Smooth muscle cell of the brain vasculature (primary cell): ENCODE measurements at places on chromosomes 4 and X.
A peak's percentile ranks its signal among the peaks of the same experiment; 100 is the strongest.

DNA sequence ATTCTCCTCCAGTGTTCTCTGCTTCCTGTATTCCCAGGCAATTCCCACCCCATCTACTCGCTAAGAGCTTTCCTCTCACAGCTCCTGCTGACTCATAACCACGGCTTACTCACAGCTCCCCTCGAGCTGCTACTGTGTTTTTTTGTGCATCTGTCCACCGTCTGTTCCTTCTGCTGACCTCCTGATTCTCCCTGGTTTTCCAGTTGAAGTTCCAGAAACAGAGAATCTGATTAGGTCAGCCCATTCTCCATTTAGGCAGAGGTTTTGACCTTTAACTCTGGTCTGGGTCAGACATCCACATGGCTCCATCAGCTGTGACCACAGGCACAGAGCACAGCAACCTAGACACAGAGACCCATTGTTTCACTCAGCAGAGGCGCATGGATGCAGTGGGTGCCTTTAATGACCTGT lies 5.5 kb upstream of the SMIM20 start:
- DNase-seq, result peak; percentile 82

DNA sequence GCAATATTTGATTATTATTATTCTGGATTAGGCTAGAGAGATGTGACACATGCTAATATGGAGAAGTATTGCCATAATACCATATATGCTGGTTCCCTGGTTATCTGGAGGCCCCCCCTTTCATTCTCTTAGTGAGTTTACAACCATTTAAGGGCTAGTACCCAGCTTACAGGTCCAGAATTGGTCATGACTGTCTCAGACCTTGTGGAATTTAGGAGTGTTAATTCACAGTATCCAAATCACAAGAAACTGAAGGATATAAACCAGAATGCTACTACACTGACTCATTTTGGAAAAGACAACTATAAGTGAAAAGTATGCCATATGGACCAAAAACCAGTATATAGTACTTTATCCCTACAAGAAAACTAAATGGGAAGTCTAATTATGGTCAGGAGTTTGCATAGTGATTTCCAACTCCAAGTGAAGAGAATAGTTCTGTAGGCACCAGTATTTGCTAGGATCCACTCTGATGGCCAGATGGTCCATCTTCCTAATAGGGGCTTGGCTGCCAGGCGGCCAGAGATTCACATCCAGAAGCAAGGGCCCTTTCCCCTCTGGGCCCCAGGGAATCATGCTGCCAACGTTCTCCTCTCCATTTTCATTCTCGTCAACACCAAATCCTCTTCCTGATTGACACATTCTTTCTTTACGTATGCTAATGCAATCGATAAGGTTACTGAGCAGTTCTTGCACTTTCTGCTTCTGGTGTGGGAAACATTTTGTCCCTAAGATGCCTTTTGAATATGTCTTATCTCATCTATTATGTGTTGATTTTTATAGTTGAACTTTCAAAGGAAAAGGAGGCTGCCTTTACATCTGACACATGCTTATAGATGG lies 123.6 kb downstream of the SHROOM3 start:
- DNase-seq, result no peak

DNA sequence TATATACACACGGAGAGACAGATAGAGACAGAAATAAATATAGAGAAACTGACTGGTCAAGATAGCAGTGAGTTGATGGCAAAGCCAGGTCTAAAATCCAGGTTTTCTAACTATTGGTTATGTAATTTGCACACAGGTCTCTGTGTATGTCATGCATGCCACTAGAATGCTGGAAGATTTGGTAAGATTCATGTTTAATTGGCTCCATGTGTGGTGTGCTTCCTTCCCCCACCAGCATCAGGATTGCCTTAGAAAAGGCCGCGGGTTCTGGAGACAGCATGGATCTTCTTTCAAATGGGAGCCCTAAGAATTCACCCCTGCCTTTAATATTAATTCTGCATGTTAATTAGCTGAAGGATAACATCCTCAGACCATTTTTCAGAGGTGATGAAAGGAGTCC lies 31.3 kb downstream of the HAND2 start:
- DNase-seq, result no peak

- DNase-seq, result no peak
Observed at GRCh38 chrX:41982953-41983352, 59.6 kb upstream of the CASK start.

DNA sequence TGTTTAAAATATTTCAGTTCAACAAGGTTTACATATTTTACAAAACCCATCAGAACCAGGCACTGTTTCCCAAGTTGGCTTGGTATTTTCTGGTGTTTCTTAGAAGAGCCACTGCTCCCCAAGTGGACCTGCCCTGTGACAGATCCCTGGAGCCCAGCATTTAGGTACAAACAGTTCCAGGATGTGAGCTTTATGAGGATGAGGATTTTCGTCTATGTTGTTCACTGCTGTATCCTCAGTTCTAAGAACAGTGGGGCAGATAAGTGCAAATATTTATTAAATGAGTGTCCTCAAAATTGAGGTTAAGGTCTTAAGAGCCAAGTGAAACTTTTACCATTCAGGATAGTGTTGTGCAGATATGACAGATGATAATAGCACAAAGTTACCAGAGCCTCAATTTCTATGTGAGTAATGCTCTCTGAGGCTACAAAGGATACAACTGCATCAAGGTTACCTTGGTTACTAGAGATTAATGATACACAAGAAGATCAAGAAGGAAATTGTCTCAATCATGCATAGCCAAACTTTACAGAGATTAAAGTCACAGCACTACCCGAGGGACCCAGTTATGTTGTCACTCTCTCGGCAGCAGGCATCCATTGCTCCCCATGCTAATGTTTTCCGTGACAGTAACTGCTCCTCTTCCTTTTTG lies 37.5 kb downstream of the ANXA3 start:
- DNase-seq, result no peak

DNA sequence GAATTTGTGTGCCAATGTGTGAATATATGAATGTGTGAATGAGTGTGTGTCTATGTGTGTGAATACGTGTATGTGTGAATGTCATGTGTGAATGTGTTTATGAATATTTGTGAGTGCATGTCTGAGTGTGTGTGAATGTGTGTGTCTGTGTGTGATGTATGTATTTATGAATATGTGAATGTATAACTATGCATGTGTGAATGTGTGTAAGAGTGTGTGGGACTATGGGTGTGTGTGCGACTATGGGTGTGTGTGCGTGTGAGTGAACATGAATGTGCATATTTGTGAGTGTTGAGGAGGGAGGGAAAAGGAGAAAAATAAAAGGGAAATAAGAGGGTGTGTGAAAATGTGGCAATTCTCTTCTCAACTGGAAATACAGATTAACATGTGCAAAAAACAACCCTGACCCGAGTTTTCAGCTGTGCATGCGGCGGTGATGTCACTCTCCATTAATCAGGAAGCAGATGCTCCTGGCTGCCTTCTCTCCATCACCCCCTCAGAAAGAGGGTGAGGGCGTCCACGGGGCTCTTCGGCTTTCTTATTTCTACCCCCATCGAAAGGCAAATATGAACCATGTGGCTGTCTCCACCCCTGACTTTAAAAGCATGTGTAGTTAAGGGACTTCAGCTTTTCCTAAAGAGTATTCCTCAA lies 219.8 kb downstream of the MAML3 start:
- DNase-seq, result no peak

DNA sequence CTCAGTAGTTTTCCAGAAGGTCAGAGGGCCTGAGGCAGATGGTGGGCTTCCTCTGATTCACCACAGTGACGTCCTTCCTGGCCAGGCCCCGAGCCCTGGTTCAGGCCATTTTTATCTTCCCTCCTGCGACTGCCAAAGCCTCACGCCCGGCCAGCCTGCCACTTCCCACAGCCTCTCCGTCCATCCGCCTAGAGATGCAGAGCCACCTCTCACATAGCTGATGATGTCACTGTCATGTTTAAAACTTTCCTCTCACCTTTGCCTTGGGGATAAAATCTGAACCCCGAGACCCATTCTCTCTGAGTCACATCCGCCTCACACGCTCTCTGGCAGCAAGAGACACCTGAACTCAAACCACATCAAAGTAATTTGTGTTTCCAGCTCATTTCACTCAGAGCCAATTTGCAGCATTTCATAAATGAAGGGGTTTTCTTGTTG lies 175.3 kb downstream of the QDPR start:
- DNase-seq, result no peak

DNA sequence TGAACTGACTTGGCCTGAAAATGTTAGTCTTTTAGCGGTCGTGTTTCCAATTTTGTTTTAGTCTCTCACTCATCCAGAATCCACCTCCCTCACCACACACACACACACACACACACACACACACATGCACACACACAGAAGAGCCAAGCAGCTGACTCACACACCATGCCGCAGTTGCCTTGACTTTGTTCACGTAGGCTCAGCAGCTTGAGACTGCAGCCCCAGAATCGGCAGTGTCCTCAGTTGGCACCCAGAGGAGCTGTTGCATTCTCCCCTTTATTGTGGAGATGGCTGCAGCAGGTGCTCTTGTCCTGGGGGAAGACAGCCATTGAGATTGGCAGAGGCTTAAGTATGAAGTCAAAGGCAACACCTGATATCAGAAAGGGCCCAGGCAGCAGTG lies 20.9 kb upstream of the XPNPEP2 start:
- DNase-seq, result no peak

- no peak for DNase-seq
Observed at GRCh38 chrX:85024044-85024443, 20.4 kb downstream of the APOOL start.

DNA sequence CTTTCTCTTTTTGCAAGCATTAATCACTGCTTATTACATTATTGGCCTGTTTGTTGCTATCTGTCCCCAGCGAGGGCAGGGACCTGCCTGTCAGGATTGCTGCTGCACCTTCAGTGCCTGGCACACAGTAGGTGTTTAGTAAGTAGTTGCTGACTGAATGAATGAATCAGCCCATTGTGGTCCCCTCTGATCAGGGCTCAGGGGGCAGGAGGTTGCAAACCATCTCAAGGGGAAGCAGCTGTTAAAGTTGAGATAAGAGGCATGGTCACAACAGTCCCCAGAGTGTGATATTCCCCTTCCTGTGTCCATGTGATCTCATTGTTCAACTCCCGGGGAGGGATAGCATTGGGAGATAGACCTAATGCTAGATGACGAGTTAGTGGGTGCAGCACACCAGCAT lies 85.4 kb downstream of the WFS1 start:
- DNase-seq, result no peak

GRCh38 chr4:157779081-157779480 lies 393.7 kb downstream of the GASK1B start:
- DNase-seq, result no peak

GRCh38 chr4:82036181-82036580 lies 337.6 kb downstream of the HNRNPD start:
- DNase-seq, result no peak

DNA sequence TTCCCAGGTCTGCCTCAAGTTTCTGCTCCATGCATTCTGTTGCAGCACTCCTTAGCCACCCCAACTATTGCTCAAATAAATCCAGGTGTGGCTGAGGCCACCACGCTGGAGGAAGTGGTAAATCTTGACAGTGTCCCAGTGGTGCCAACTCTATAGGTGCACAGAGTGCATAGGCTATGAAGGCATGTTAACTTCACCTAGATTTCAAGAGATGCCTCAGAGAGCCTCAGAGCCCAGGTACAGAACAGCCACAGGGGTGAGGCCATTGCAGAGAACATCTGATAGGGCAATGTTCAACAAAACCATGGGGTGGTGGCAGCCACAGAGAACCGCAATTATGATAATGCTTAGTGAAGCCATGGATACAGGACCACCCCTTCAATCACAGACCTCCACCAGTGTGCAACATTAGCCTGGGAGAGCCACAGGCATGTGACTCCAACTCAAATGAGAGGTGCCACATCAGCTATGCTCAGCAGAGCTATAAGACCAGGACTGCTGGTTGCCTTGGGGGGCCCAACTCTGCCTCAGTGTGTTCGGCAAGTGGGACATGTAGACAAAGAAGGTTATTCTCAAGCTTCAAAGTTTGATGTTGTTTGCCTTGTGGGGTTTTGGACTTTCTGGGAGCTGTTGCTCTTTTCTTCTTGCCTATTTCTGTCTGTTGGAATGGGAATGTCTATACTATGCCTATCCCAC lies 468.7 kb downstream of the ANKRD50 start:
- DNase-seq, result no peak

DNA sequence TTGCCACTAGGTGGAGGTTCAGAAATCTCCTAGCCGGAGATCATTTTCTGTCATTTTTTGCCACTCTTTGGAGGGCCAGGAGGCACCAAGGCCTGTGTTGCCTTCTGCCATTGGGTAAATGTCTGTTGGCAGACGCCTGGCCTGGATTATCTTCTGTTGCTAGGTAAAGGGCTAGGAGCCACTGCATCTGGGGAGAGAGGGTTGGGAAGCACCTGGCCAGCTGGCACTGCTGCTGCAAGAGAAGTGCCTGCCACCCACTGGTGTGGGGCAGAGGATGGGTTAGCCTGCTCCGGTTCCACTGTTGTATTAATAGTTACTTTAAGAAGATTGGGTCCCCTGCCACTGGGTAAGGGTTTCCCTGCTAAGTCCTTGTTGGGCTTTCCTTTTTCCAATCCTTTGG lies 58.1 kb downstream of the AWAT2 start:
- no peak for DNase-seq

DNA sequence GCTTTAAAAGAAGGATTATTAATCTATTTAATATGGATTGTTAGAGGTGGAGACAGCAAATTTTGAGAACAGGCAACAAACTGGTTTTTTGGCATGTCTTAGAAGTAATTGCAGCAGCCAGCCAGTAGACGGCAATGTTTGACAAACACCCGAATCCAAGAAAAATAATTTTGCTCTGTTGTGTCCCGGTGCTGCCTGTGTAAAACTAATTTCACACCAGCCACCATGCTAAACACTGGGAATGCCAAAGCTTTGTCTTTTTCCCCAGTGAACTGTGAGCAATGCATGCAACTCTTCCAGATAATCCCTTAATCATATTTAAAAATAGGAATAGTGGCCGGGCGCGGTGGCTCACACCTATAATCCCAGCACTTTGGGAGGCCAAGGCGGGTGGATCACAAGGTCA lies 25.9 kb downstream of the SMIM31 start:
- peak; percentile 3 for DNase-seq

- DNase-seq, result no peak
Observed at GRCh38 chr4:80012291-80012690, 60.7 kb downstream of the ANTXR2 start.

GRCh38 chr4:138090150-138090917 lies 151.8 kb downstream of the SLC7A11 start:
- peak; percentile 70 for DNase-seq

GRCh38 chr4:70721747-70722146 lies at the start of gene RUFY3:
RUFY3 (plus strand) TSS chr4:70721964; CDS start chr4:70722574, 610 bp downstream.
- DNase-seq, result peak; percentile 82

- DNase-seq, result no peak
Observed at GRCh38 chr4:185602397-185602796, 67.1 kb upstream of the PDLIM3 start.

- peak; percentile 35 for DNase-seq
Observed at GRCh38 chr4:138182838-138183426, 59.2 kb downstream of the SLC7A11 start.

GRCh38 chr4:73451981-73452747 lies 16.1 kb downstream of the AFP start:
- DNase-seq, result no peak
